ENCODE measurements at places on chromosomes 1 and 21.

DNA sequence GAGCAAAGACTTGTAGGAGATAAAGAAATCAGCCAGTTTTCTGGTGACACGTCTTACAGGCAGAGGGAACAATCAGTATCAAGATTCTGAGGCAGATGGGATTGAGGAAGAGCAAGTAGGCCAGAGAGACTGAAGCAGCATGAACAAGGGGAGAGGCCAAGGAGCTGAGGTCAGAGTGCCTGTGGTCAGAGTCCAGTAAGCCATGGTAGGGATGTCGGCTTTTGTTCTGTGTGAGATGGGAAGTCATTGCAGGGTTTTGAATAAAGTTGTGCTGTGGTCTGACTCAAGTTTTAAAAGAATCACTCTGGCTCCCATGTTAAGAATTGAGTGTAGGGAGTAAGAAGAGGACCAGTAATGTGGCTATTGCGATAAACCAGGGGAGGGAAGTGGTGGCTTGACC, 85.9 kb upstream of the IVNS1ABP start:
- peak; percentile 36 for DNase-seq

DNA sequence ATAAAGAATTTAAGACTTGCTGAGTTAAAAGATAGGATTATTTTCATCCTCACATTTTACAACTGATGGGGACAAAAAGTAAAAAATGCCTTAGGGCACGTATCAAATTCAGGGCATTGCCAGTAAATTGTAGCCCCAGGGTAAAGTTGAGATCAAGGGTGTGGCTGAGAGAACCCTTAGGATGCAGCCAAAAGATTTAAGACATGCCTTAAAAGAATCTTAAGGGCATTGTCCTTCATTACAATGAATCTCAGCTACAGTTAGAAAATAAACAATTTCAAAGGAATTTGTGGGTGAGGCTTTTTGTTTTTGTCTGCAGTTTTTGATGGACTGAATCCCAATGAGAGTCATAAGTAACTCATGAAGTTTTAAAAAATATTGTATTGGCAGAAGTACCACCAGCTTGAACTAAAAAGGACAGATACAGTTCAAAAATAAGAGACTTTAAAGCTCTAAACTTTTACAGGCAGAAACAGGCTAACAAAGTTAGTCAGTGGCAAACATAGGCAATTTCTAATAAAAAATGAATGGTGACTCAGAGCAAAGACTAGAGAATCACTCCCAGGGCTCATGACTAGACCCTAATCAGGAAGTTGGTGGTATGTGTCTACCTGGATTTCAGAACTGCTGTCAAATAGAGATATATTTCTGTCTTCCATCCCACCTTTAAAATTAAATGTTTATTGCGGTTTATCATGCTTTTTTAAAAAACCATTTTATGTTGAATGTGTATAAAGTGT, 165.1 kb upstream of the SNX7 start:
- DNase-seq, result no peak

DNA sequence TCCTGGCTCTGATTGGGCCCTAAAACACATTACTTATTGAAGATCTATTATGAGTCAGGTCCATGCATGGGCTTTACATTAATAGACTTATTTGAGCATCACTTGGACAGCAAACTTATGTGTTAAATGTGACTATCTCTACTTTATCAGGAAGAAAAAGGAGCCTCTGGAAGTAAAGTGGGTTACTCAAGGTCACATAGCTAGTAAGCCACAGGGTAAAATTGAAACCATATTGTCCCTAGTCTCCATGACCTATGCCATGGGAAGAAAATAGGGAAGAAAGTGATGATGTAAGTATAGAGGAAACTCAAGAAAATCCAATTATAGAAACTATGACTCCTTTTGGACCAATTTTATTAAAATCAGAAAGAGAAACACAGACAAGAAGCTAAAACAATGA, 555.3 kb downstream of the NUF2 start:
- DNase-seq, result no peak

GRCh38 chr1:237013608-237014007, 9.4 kb upstream of the MT1HL1 start:
- no peak for DNase-seq

- no peak for DNase-seq
These were observed 19.8 kb downstream of the TINAGL1 start for GRCh38 chr1:31595836-31596736.

DNA sequence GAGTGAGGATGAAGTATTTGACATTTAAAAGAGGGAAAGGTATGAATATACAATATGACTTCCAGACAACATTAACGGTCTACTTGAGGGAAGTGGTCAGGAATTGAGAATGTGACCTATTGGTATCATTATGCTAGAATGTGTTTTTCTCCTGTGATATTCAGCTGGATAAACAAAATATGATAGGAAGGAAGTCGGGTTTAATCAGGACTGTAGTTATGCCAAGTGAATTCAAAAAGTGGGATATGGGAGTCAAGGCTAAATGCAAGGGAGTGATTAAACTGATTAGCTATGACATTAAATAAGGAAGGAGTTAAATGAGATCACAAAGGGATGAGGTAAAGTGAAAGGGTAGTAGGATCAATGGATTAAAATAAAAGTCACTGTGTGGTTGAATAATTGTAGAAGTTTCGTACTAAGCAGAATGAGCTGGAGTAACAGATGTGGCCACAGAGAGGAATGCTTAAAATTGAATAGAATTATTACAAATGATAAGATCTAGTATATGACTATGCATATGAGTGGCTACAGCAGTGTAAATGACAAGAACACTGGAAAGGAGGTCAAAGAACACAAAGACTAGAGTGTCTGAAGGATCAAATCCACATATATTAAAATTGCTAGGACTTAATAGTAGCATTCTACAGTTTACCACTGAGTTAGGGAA, 62.5 kb downstream of the TRIM33 start:
- no peak for DNase-seq

DNA sequence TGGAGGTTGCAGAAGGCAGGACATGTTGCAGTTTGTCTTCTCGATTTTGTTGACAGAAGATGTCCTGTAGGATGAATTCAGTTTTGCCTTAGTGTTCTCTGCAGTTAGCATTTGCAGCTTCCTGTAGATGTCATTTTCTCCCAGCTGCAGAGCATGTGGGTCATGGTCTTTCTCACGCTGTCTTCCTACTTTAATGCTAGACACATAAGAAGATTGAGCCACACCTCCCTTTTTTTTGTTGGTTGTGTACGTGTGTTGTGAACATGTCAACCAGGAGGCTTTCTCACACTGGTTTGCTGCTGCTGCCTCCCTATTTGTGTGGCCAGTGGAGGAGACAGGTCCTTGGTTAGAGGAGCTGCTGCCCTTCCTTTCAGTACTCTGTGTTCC, 110.7 kb downstream of the VPS13D start:
- no peak for DNase-seq

GRCh38 chr21:34129901-34130715, 56.7 kb downstream of the MRPS6 start:
- DNase-seq, result no peak

DNA sequence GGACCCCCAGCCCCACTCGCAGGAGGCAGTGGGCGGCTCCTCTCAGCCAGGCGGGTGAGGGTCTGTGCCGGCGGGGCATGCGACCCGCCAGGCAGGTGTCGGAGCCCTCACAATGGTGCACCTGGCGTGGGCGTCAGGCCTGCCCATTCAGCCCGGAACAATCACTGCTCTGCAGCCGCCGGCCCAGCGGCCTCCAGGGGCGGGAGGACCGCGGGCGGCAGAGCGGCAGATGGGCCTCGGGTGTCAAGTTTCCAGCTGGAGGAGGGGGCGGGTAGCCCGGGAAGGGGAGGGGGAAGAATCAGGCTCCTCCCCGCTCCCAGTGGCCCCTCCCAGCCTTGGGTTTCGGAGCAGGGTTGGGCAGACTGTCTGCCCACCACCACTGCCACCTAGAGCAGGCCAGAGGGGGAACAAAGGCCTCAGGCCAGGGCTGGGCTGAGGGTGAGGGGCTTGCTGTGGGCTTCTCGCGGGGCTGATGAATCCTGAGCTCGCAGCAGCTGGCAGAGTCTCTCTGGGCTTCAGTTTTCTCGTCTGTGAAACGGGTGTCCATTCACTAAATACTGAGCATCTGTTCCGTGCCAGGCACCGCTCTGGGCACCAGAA, 39.5 kb upstream of the CASZ1 start:
- peak; percentile 85 for DNase-seq

DNA sequence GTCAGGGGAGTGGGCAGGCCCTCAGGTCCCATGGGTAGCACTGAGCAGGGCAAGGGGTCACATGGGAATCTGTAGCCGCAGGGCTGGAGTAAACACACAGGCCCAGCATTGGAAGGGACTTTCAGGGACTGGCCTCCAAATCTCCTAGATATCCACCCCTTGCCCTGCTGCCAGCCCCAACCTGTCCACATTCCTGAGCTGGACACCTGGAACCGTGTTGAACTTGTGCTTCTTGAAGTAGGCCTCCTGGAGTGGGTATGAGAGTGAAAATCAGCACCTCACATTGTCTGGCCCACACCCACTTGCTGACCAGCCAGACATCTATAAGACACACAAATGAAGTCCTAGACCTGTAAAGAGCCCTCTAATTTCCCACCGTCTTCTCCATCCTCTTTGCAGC, 7.7 kb downstream of the POMGNT1 start:
- DNase-seq, result no peak

- no peak for DNase-seq
These were observed 430.1 kb upstream of the ESRRG start for GRCh38 chr1:217153361-217153760.

- no peak for DNase-seq
These were observed 88.5 kb downstream of the CEP350 start for GRCh38 chr1:180042988-180043622.

DNA sequence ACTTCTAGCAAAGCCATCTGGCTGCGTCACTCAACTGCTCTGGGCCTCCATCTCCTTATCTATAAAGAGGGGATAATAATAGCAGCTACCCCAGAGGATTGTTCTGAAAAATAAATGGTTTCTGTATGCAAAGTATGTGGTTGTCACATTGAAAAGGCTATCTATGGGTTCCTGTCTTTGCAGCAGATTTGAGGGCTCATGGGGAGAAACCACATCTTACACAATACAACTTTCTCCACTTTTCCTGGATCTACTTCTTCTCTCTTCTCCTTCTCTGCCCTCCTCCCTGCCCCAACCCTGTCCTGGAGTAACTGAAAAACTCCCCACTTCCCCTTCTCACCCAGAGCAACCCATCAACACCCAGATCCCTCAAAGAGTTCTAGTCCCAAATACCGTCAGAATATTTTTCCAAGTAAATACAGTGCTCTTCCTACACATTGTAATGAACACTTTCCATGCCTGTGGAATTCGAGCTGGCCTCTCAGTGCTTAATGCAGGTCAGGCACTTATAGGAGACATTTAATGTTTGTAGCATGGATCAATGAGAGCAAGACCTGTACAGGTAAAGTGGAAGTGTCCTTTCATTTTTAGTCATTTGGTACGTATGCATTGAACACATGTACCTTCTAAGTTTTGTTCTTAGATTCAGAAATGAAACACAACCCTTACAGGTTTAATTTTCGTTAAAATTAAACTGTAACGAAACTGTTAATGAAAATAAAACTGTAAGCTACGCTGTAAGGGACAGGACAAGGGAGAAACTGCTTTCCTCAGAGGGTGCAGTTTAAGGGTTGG, 131.9 kb downstream of the AK5 start:
- no peak for DNase-seq

GRCh38 chr1:155531624-155532023, 31.0 kb downstream of the ASH1L start:
- no peak for DNase-seq

- DNase-seq, result no peak
These were observed 14.3 kb downstream of the KCNC4 start for GRCh38 chr1:110224240-110224995.

- no peak for DNase-seq
These were observed 1267.0 kb upstream of the NCAM2 start for GRCh38 chr21:19731251-19731650.

DNA sequence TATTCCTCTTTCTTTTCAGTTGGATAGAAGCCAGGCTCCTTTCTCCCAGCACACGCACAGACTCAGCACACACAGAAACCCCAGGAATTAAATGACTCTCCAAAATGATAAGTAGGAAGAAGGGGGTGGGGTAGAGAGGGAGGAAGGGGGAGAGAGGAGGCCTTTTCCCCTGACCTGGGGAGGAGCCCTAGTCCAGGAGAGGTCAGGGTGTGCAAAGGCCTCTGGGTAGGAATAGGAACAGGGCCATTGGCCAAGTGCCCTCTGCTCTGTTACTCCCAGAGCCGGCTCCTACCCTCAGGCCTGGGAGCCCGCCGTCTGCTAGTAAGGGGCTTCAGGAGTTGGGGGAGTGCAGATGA, 35.6 kb upstream of the PUM1 start:
- DNase-seq, result no peak

GRCh38 chr1:109547463-109548320, 723 bp upstream of the GNAI3 start:
- DNase-seq, result no peak

GRCh38 chr1:157882580-157882979, 41.0 kb upstream of the CD5L start:
- no peak for DNase-seq

DNA sequence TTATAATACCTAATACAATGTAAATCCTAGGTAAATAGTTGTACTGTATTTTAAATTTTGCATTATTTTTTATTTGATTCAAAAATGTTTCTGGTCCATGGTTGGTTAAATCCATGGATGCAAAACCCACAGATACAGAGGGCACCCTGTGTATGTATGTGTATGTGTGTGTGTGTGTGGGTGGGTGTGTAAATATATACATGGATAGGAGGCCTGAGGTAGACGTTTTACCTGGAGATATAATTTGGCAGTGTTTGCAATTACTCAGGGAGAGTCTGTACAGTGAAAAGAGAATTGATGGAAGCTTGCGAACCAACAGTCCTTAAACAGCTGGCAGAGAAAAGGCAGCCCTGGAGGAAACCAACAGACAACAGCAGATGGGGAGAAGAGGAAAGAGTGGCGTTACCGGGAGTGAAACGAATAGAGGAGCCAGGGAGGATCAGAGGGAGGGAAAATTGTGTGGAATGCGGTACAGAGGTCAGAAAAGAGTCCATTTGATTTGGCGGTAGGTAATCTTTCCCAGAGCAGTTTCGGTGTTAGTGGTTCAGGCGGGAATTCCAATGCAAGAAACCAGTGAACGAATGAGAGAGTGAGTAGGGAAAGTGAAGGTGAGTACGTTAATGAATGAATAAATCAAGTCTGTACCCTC, 47.9 kb upstream of the NBL1 start:
- DNase-seq, result no peak

DNA sequence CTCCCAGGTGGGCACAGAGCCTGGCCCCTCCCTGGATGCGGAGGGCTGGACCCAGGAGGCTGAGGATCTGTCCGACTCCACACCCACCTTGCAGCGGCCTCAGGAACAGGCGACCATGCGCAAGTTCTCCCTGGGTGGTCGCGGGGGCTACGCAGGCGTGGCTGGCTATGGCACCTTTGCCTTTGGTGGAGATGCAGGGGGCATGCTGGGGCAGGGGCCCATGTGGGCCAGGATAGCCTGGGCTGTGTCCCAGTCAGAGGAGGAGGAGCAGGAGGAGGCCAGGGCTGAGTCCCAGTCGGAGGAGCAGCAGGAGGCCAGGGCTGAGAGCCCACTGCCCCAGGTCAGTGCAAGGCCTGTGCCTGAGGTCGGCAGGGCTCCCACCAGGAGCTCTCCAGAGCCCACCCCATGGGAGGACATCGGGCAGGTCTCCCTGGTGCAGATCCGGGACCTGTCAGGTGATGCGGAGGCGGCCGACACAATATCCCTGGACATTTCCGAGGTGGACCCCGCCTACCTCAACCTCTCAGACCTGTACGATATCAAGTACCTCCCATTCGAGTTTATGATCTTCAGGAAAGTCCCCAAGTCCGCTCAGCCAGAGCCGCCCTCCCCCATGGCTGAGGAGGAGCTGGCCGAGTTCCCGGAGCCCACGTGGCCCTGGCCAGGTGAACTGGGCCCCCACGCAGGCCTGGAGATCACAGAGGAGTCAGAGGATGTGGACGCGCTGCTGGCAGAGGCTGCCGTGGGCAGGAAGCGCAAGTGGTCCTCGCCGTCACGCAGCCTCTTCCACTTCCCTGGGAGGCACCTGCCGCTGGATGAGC, 34.2 kb downstream of the TRIM11 start:
- DNase-seq, result peak; percentile 85
